ENCODE measurements at places on chromosomes 4 and X. TPM values are rescaled to one million over a fixed set of nuclear protein-coding genes. Genes with fewer than 3 reads are reported as not detected.

DNA sequence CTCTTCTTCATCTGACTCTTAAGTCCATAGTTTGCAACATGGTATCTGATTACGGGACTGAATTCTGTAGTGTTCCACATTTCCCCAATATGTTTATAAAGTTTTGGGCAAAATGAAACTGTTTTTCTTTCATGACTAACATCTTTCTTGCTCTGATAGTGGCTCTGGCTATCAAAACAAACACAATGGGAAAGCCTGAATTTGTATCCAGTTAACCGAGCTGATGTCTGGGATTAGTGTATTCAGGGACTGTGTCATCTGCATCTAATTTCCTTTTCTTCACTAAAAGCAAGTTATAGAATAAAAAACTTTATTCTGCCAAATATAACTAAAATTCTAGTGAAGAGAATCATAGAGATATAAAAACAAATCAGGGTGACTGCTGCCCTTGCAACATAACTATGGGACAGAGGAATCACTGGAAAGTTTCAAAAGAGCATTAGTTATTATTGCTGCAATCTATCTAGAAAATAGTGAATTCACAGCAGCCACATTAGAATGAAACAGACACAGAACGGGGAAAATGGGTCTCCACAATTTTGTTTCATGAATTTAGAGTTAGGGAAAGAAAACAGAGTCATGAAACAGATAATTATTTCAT lies 61.3 kb downstream of the ANTXR2 start:
- no peak for DNase-seq

DNA sequence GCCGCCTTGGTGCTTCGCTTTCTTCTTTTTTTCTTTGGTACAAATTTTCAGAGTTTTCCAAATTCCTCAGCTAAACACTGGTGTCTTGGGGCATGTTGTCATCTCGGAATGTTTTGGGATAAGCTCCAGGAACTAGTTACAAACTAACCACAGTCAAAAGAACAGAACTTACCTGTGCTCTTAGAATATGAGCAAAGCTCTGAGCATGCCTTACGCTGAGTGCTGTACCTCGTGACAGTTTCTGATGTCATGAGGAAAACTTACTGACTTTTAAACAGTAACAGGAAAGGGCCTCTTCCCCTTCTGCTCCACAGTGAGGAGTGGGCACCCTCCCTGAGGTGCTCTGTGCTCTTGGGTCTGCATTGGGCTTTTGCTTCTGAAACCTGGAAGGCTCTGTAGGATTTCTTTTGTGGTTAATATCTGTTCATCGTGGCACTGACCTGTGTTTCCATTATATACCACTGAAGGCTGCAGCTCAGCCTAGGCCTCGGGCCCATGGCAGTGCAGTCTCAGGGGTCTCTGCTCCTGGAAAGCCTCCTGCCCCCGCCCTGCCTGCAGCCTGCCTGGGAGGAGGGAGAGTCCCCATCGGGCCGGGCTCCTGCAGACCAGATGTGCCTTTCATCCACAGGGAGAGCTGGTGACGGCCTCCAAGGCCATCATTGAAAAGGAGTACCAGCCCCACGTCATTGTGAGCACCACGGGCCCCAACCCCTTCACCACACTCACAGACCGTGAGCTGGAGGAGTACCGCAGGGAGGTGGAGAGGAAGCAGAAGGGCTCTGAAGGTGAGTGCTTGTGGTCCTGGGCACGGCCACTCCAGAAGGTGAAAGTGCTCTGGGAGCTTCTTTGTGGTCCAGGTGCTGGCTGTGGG lies 48.7 kb downstream of the NOP14 start:
- DNase-seq, result no peak

The CENPE gene
- 0.39 TPM for total RNA-seq

DNA sequence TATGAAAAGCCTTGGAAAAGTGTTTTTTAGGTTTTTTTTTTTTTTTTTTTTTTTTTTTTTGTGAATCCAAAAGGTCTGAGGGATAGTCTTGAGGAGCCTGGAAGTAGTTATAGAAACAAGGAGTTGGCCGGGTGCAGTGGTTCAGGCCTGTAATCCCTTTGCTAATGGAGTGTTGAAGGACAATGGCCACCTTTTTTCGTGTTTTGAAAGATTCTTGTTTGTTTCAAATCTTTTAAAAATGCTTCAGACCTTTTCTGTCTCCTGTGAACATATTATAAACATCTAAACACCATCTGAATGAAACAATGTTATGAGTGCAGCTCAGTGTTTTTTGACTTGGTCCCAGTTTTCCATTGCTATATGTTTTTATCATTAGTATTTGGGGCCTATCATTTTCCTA lies 177.8 kb downstream of the SOWAHB start:
- no peak for DNase-seq

The CXCL10 gene
- 2.7 TPM for total RNA-seq

The TGIF2LX gene
- not detected for total RNA-seq
